ENCODE measurements at places on chromosomes 11 and 22.

GRCh38 chr11:70296681-70297080 is 26.2 kb downstream of the PPFIA1 start:
- DNase-seq: no peak

DNA sequence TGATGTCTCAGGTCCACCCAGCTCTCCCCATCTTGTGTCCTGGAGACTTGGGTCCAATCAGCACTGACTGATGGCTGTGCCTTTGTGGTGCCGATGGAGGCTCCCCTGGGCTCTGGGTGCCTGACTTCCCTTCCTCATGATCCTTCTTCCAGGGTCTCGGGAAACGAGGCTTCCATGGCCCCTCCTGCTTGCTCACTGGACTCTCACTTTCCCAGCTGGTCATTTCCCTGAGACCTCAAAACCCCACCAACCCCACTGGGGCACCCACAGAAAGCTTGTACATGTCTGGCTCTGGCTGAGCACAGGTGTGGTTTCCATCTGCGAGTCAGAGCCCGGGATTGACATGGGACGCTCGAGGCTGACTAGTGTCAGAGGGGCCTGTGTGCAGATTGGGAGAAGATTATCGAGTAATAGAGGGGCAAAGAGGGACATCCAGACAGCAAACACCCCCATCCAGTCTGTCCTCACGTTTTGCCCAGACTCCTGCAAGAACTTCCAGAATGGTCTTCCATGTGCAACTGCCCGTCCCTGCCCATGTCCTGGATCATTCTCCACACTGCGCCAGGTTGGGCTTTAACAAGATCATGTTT is 15.1 kb downstream of the APOL1 start:
- no peak for DNase-seq

- no peak for DNase-seq
Measured at GRCh38 chr11:102664001-102664752, 39.0 kb upstream of the MMP20 start.

DNA sequence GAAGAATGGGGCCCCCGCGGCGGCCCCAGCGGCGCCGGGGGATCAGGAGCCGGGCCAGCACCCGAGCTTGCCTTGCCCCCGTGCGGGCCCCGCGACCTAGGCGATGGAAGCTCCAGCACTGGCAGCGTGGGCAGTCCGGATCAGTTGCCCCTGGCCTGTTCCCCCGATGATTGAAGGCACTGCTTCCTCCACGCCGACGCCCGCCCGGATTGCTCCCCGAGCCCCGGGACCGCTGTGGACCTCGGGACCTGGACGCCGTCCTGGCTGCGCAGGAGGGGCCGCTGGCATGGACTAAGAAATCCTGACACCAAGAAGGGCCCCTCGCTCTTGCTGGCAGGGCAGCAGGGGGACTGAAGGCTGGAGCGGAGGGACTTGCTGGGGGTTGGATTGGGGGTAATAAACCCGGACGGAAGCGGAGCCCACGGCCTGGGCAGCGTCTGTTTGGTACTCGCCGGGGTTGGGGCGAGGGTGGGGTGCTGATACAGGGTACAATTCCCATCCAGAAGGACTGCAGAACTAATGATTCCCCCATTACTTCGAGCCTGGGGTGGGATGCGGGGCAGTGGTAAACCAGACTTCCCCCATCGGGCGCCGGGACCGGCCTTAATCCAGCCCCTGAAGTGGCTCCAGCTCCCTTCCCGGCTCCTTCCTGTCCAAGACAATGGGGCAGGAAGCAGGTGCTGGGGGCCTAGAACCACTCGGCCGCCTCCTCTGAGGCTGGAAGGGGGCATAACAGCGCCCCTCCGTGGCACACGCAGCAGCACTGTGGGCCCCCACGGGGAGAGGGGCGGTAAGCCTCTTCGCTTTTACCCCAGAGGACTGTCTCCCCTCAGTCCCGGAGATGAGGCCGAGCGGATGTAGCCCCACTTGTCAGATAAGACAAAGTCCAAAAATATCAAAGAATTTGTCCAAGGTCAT is 1.0 kb downstream of the CCDC85B start:
- DNase-seq: no peak

DNA sequence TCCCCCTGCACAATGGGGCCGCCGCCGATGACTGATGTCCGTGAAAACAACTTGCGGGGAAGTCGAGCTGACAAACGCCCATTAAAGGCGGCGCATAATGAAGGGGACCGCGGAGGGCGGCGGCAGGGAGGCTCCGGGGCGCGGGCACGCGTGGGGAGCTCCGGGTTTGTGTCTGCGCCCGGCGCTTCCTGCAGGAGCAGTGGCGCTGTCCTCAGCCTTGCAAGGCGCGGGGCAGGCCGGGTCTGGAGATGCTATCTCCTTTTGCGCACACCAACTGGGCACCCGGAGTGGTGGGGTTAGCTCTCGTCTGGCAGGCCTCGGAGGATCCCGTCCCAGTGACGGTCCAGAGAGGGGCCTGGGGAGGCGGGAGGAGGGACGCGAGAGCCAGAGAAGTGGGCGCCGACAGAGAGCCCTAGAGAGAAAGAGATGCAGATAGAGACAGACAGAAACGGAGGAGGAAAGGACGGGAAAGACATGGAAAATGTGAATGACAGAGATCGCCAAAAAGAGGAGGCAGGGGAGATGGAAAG is 390 bp upstream of the FGF3 start:
- DNase-seq: no peak

DNA sequence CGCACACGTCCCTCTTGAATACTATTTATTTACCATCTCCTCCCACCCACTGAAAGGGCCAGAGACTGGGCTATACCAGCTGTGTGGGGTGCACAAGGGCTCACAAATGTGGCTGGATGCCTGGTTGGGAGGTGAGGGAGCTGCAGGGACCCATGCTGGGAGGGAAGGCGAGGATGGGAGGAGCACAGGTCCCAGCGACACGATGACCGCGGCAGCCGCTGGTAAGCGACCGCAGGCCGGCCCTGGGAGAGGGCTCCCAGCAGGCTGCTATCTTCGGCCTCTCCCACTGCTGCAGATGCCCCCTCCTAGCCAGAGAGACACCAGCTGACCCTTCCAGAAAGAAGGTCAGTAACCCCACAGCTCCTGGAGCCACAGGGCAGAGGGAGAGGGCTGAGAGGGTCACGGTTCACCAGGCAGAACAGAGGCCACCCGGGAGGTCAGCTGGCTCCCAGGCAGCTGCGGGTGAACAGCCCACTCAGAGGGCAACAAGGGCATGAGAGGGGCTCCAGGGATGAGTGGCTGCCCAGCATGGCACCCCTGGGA is 163.9 kb downstream of the CRYBB2 start:
- no peak for DNase-seq

DNA sequence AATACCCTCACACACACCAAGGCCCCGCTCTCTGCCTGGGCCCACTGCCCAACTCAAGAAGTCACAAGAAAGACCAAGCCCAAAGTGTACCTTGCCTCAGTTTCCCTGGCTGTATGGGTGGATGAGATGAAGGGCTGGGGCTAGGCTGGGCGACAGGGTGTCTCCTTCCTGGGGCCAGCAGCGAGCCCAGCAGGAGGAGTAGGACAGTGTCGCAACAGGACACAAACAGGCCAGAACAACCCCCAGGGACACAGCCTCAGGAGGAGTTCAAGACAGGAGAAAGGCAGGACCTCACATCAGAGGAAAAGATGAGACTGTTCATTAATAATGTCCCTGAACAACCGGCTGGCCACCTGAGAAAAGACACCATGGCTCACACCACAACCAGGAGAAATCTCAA is 13.3 kb downstream of the CSNK1E start:
- no peak for DNase-seq

DNA sequence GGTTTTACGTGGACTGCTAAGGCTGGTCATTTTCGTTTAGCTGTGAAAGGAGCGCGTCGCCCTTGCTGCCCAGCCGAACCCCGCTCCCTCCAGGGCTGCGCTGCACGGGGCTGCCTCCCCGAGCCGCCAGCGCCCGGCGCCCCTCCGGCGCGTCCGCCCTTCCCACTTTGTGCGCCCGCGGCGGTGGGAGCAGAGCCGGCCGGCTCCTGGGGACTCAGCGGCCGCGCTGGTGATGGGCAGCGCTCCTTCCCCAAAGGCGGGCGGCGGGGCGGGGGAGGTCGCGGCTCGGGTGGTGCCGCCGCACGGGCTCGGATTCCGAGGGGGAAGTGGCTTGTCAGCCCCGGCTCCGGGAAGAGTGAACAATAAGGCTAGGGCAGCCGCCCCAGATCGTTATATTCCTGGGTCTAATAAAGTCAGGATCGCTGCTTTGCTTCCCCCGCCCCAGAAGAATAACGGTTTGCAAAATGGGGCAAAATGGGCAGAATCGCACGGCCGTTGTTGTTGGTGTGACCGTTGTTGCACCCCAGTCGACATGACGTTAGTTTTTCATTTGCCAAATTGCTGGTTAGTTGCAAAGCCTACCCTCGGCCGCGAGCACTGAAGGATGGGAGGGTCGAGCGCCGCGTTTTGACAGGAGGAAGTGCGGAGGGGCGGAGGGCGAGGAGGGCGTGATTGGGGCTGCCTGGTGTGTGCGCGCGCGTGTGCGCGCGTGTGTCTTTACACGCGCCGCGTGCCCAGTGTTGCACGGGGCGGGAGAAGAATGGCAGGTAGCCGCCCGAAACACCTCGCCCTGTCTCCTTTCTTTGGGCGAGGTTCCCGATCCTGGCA is 745 bp downstream of the NCAM1 start:
- DNase-seq: no peak

DNA sequence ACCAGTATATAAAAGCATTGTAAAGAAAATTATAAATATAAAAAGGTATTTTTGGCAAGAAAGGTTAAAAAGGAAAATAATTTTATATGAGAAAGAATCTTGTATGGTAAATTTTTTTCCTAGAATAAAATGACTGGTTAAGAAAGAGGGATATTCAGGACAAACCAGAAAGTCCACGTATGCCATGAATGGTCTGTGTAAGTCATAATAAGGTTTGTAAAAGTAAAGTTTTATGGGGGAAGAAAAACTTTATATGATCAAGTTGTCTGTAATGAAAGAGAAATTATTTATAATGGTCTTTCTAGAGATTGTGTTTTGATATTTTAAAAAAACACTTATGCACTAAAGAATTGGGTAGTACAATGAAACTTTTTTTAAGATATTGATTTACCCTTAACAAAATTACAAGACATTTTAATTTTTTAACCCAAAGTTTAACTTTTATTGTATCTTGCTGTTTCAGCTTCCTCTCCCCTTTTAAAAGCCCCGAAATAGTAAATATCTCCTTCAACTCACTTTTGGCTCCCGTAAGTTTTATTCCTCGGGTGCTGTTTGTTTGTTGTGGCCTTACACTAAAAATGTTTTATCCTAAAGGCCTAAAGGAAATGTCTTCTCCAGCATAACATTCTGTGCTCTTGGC is 47.7 kb downstream of the AMOTL1 start:
- DNase-seq: no peak

GRCh38 chr11:5992150-5992549 is 5.4 kb upstream of the OR52L1 start:
- DNase-seq: no peak

- no peak for DNase-seq
Measured at GRCh38 chr22:45159652-45160462, 3.9 kb upstream of the NUP50 start.

DNA sequence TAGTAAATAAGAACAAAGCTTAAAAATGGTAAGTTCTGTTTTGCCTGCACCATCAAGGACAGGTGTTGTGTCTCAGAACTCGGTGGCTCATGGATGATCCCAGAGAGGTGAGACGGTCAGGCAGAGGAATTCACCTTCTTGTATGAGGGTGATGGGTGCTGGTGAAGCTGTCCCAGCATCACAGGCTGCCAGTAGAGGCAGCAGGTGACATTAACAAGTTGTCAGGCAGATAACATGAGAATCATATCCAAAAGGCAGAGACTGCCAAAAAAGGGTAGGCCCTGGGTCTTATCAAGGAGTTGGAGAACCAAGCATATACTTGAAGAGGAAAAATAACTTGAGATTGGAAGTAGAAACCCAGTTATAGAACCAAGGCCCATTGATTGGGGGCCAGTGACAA is 437.8 kb downstream of the DYNC2H1 start:
- no peak for DNase-seq

- no peak for DNase-seq
Measured at GRCh38 chr11:106621484-106621883, 396.8 kb downstream of the GUCY1A2 start.

GRCh38 chr11:8291421-8292350 is 28.0 kb upstream of the LMO1 start:
- no peak for DNase-seq

DNA sequence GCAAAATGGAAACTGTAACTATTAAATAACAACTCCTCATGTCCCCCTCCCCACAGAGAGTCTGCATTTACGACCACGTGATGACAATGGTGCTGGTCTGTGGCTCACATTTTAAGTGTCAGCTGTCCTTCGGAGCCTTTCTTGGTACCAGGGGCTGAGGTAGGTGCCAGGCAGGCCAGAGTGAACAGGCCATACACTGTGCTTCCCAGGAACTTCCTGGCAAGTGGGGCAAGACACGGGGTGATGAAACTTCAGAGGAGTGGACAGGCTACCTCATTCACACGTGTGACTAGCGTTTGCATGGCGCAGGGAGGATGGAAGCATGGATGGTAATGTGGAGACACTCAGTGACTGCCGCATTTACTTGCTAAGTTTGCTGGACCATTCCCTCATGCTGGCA is 10.4 kb upstream of the YPEL1 start:
- DNase-seq: no peak

DNA sequence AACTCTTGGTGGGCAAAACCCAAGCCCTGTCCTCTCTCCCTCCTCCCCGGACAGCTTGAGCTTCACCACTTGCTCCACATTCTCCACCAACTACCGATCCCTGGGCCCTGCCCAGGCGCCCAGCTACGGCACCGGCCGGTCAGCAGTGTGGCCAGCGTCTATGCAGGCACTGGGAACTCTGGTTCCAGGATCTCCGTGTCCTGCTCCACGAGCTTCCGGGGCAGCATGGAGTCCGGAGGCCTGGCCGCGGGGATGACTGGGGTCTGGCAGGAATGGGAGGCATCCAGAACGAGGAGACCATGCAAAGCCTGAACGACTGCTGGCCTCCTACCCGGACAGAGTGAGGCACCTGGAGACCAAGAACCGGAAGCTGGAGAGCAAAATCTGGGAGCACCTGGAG is 68.9 kb upstream of the RTL6 start:
- no peak for DNase-seq

- no peak for DNase-seq
Measured at GRCh38 chr11:114209343-114209742, 86.9 kb upstream of the NNMT start.

DNA sequence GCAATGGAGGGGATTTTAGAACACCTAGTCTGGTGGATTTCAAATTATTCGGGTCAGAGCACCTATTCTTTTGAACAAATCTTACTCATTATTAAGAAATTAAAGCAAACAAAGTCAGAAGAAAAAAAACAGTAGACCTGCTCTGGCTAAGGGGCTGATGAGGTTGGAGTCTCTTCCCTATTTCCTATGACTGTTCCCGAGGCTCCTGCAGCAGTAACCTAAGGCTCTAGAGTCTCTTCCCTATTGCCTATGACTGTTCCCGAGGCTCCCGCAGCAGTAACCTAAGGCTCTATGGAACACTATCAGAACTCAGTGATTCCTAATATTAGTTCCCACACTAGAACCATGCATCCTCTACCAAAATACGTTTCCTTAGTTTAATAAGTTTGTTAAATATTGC is 607.9 kb downstream of the NTM start:
- DNase-seq: no peak

Data from stimulated activated CD8-positive, alpha-beta memory T cell treated with anti-CD3 and anti-CD28 coated beads, Interleukin-15, amount 100 ng/mL, for 1 hour (primary cell).